ENCODE measurements at places on chromosomes 1 and 21.

DNA sequence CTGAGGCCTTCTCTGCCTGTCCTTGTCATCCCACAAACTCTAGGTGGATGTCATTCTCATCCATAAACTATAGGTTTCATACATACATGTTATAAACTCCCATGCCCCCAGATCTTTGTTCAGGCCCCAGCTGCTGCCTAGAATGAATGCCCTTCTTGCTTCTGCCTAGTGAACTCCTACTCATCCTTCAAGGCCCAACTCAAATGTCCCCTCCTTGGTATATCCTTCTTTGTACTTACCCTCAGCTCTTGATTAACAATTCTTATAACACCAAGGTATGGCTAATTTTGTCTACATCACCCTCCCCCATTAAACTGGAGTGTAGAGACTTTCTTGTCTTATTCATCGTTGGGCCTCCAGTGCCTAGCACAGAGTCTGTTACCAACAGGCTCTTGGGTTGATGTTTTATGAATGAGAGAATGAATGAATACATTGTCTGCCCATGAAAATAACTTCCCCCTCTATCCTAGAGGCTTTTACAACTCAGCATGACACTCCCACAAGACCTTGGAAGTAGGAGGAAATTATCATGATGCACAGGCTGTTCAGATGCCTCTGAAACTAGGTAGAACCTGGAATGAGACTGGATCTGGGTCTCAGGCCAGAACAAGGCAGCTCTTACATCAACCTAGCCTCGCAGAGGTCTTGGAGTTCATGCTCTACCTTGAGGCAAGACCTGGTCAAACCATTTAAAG is 26.9 kb downstream of the EPHB2 start:
- DNase-seq = no peak

DNA sequence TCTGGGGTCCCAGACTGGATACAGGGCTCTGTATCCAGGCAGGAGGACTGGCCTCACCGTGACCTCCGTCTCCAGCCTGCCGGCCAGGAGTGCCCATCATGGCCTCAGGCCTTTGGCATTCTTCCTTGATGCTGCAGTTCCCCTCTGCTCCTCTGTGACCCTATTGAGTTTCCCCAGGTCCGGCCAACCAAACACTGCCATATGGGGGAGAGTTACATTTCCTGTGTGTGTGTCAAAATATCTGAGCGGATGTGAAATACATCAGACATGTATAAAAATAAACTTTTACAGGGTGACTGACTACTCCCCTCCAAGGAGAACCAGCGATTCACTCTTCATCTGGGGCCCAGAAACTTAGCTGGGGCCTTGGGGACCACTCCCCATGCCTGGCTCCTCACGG is 10.2 kb upstream of the UBL4B start:
- no peak for DNase-seq

DNA sequence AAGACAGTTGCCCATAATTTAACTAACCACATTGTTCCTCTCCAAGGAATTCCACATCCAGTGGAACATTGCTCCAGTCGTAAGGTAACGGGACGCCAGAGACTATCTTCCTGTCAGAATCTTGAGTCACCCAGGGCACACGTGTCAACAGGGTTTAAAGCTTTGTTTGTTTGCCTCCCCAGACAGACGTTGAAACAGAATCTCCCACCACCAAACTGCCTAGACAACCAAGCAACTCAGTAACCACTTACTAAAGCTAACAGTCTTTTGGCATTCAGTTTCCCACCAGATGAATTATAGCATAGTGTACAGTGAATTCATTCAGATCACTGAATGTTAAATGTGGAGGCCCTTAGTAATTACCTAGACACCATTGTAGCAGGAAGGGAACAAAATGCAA is 439.5 kb downstream of the PLPP3 start:
- no peak for DNase-seq

DNA sequence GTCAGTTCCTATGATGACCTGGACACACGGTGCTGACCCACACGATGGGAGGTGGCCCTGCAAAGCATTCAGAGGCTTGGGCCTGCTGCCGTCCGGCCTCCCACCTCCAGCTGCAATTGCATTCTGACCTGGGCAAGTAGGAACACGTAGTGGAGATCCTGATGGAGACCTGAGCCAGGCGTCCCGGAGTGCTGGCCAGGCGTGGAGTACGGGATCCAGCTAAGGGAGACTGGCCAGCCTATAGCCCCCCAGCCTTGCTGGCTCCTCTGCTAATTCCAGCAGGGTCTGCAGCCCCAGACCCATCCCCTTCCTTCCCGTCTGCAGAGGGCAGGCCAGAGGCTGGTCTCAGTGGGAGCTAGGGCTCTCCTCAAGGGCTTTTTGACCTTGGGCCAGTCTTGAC is 11.2 kb downstream of the CD46 start:
- DNase-seq = no peak

DNA sequence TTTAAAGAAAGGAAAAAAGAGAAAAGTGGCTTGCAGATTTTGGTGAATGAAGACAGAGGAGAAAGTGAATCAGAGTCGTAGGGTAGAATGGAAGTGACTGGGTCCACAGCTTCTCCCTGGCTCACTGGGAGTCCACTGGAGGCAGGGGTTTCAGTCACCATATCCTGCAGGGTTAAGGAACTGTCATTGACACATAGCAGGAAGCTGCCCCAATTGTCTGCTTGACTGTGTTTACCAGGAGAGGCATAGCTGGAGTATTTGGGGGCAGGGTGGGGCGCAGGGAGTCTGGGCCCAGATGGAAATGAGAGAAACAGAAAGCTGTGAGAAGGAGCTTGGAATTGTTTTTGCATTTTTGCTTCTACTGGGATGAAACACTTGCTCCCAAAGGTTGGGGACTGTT is 228.8 kb upstream of the CSF3R start:
- no peak for DNase-seq

DNA sequence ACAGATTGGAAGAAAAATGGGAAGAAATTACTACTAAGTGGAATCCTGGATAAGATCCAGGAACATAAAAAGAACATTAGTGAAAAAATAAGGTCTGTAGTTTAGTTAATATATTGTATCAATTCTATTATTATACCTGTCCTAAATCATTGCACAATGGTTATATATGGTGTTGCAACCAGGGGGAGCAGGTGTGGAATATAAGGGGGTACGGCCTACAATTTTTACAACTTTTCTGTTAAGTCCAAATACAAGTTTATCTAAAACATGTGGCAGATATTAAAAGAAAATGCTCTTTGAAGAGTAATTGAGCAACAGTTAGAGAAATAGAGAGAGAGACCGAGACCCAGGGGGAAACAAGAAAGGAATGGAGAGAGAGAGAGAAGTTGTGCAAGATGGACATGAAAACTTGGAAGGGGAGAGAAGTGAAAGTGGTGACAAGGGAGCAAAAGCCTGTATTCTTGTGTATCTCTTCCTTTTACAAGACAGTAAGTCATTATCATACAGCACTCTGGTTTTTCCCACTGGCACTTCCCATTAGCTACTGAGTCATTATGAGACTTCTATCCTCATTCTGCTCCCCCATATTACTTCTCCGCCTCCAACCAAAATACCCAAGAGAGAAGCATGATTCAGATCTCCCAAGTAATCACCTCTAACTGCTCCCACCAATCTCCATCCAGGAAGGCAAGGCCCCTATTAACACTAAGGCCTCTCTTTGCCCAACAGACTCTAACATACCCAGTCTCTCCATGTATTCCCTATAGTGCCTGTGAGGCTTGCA is 22.3 kb upstream of the TRAF3IP3 start:
- no peak for DNase-seq

GRCh38 chr1:209045331-209046057 is 538.0 kb upstream of the CAMK1G start:
- no peak for DNase-seq

GRCh38 chr1:7896994-7897393 is 43.6 kb downstream of the TNFRSF9 start:
- no peak for DNase-seq

- no peak for DNase-seq
Measured at GRCh38 chr1:26284597-26285347, 4.9 kb downstream of the SH3BGRL3 start.

- DNase-seq = no peak
Measured at GRCh38 chr1:18217398-18218043, 109.9 kb downstream of the IGSF21 start.

GRCh38 chr1:34155860-34156259 is 9.2 kb downstream of the CSMD2 start:
- no peak for DNase-seq
